ENCODE measurements at places on chromosomes 3 and 15.

DNA sequence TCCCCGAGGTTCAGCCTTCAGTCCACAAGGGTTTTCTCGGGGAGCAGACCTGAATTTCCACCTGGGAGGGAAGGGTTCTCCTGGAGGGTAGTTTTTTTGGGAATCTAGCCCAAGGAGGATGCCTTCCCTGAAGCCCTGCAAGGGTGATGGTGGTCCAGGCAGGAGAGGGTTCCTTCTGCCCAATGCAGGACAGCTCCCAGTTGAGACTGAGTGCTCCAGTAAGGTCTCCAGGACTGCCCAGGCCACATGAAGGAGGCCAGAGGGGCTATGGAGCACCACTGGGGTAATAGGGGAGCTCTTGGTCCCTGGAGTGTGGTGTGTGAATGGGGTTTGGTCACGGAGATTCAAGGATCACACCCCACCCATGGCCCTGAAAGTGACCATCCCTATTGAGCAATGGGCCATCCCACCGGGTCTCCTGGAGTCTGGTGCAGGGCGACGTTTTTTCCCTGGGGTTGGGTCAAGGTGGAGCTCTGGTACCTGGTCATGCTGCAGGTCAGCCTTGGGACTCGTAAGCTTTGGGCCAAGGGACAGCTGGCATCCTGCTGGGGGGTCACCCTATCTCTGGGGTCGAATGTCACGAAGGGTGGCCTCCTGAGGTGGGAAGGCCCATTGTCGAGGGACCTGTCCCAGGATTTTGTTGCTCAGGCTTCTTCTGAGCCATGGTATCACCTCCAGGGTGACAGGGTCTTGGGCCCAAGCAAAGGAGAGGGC is 196.5 kb downstream of the UBE3A start:
- no peaks in the 10 kb centered on the region for H3K27me3 ChIP-seq
- H3K4me3 ChIP-seq = no peak overlapping the region
- H3K27ac ChIP-seq = no peak overlapping the region
- H3K36me3 ChIP-seq = peaks cover 3% of the 10 kb centered on the region

GRCh38 chr15:41798607-41799487 is 24.6 kb downstream of the MAPKBP1 start:
- H3K27me3 ChIP-seq = no peaks in the 10 kb centered on the region
- peaks cover 6% of the 10 kb centered on the region for H3K36me3 ChIP-seq
- DNase-seq = no peak
- no peak overlapping the region for H3K27ac ChIP-seq
- H3K4me3 ChIP-seq = no peak overlapping the region

GRCh38 chr3:146162561-146162960 is 1.6 kb upstream of the PLOD2 start:
- peaks cover 39% of the 10 kb centered on the region for H3K4me1 ChIP-seq
- DNase-seq = no peak
- H3K27me3 ChIP-seq = peaks cover 21% of the 10 kb centered on the region

- peaks cover 20% of the 10 kb centered on the region for H3K4me1 ChIP-seq
- DNase-seq = no peak
- peak overlapping the region; percentile 86 for H3K4me3 ChIP-seq
- peaks cover 70% of the 10 kb centered on the region for H3K27me3 ChIP-seq
- H3K27ac ChIP-seq = no peak overlapping the region
Observed at GRCh38 chr3:4977853-4978203, 1.4 kb upstream of the BHLHE40 start.

GRCh38 chr3:161969867-161970266 is 473.3 kb downstream of the OTOL1 start:
- no peaks in the 10 kb centered on the region for H3K36me3 ChIP-seq
- H3K4me1 ChIP-seq = peaks cover 8% of the 10 kb centered on the region
- no peaks in the 10 kb centered on the region for H3K27me3 ChIP-seq
- no peak for DNase-seq
- H3K4me3 ChIP-seq = no peak overlapping the region
- H3K27ac ChIP-seq = no peak overlapping the region

GRCh38 chr15:93825682-93826081 is 405.7 kb upstream of the MCTP2 start:
- H3K27me3 ChIP-seq = no peaks in the 10 kb centered on the region
- DNase-seq = no peak
- H3K27ac ChIP-seq = no peak overlapping the region
- peaks cover 10% of the 10 kb centered on the region for H3K4me1 ChIP-seq

DNA sequence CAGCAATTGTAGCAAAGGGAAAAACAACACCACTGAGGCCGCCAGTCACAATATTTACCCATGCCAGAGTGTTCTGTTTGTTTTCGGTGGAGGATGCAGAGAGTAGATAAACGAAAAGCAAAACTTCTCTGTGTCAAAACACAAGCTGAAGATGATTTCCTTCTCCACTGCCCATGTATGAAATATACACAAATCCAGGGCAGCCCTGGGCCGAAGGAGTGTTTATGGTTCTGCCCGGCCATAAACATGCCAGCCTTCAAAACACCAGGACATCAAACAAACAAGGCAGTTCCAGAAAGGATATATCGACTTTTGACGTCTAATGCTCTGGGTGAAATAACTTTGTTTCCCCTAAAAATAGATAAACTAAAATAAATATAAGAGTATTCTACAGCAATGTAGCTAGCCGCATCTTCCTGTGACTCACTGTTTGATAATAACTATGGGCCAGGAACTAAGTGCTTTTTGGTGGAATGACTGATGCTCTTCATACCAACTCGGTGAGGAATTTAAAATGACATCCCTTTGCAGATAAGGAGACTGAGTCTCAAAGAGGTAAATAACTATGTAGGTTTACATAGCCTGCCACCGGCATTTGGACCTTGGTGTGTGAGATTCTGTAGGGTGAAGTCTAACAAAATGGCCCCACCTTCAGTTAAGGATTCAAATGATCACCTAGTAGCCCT is 82.8 kb downstream of the MAGI1 start:
- no peak overlapping the region for H3K4me3 ChIP-seq
- H3K4me1 ChIP-seq = peaks cover 1% of the 10 kb centered on the region
- no peaks in the 10 kb centered on the region for H3K36me3 ChIP-seq
- H3K27me3 ChIP-seq = no peaks in the 10 kb centered on the region
- no peak overlapping the region for H3K27ac ChIP-seq

DNA sequence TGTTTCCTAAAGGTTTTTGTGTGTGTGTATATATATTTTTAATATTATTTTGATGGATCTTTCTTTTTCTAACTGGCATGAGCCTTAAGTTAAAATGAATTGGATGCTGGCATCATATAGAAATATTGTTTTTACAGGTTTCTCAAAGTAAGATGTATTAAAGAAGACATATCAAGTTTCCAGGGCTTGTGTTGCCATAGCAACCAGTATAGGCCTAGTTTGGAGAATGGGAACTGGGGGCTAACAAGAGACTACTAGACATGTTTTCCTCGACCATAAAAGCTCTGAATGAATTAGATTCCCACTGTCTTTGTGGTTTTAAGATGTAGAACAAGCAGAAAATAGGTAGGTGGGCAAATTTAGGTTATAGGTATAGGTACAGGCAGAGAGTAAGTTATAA is 771.4 kb downstream of the TUSC7 start:
- H3K27me3 ChIP-seq = no peaks in the 10 kb centered on the region
- no peaks in the 10 kb centered on the region for H3K36me3 ChIP-seq
- no peak overlapping the region for H3K4me3 ChIP-seq
- DNase-seq = no peak
- no peak overlapping the region for H3K27ac ChIP-seq

DNA sequence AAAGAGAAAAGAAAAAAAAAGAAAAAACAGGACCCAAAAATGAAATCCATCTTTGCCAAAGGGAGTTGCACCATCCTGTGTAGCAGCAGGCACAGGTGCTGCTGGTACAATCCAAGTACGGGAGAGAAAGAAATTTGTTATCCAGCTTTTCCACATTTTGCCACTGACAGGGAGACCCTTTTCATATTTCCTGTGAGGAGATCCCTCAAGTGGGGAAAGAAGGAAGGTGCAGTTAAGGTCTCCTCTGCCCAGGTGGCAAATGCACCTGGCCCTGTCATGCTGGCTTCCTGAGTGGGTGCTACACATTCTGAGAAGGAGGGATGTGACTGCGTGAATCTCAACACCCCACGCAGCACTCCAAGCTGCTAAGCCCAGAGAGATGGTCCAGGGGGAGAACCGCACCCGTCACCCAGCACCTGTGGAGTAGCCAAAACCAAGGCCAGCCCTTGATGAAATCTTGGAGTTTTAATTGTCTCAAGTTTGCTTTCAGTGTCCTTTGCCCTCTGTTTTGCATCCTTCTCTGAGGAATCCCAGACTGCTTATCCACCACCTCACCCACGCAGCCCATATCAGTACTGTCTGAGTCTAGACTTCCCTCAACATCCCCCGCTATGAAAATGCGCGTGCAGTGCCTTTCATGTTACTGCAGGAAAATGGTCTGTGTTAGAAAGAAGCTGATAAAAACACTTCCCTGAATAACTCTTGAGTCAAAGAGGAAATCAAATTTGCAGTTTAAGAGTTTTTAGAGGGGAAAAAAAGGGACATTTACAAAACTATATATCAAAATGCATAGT is 141.9 kb upstream of the THBS1 start:
- no peaks in the 10 kb centered on the region for H3K36me3 ChIP-seq
- H3K27me3 ChIP-seq = no peaks in the 10 kb centered on the region
- H3K27ac ChIP-seq = no peak overlapping the region
- no peak overlapping the region for H3K4me3 ChIP-seq

- no peaks in the 10 kb centered on the region for H3K4me1 ChIP-seq
- H3K4me3 ChIP-seq = no peak overlapping the region
- no peaks in the 10 kb centered on the region for H3K36me3 ChIP-seq
- no peak for DNase-seq
- H3K27ac ChIP-seq = no peak overlapping the region
Observed at GRCh38 chr3:102715030-102715697, 280.3 kb downstream of the ZPLD1 start.

DNA sequence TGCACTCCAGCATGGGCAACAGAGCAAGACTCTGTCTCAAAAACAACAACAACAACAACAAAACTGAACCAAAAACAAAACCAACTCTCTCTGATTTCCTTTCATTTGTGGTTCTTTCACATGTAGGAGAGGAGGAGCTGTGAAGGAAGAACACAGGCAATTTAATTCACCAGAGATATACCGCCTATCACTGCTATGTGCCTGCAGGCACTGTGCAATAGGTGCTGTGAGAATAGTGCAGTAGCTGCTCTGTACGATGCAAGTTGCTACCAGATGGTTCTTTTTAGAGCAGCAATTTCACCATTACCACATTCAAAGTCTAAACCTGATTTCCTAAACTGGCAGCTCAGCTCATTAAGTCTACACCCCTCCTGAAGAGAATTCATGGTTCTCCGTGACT is 11.3 kb upstream of the PROK2 start:
- no peak overlapping the region for H3K4me3 ChIP-seq
- H3K36me3 ChIP-seq = no peaks in the 10 kb centered on the region
- H3K27me3 ChIP-seq = peaks cover 44% of the 10 kb centered on the region
- no peak overlapping the region for H3K27ac ChIP-seq
- H3K4me1 ChIP-seq = peaks cover 8% of the 10 kb centered on the region
- DNase-seq = no peak

DNA sequence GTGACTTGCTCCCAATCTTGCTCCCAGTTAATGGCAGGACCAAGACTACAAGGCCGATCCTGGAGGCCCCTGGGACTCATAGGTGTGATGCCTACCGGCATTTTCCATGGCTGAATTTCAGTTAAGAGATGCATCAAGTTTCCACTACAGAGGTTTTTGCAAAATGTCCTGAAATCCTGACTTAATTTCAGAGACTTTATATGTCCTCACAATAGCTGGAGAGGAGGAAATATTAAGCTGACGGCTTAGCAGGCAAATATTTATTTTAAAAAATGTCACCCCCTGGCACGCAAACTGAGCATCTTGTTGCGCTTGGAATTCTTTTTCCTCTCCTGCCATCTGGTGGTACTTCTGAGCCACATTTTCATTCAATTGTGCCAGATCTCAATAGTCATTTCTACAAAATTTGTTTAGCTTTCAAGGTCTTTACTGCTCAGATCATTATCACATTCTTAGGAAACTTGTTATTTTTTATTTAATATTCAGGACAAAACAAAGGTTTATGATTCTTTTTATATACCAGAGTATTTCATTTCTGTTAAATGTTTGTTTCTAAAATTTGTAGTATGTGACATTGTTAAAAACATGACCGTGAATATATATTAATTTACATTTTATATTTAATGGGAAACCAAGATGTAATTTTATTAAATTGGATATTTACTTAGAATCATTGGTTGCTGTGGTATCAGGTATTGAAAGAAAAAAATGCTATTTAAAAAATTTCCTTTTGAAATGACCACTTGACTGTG is 189.2 kb upstream of the THRB start:
- H3K4me1 ChIP-seq = no peaks in the 10 kb centered on the region
- no peak for DNase-seq
- H3K27ac ChIP-seq = no peak overlapping the region

GRCh38 chr3:35992041-35992440 is 352.7 kb downstream of the ARPP21 start:
- H3K27ac ChIP-seq = no peak overlapping the region
- H3K4me3 ChIP-seq = no peak overlapping the region
- H3K27me3 ChIP-seq = peaks cover 11% of the 10 kb centered on the region
- H3K4me1 ChIP-seq = no peaks in the 10 kb centered on the region
- no peak for DNase-seq

GRCh38 chr15:52417521-52417920 is 111.2 kb downstream of the MYO5A start:
- no peaks in the 10 kb centered on the region for H3K4me1 ChIP-seq
- peaks cover 3% of the 10 kb centered on the region for H3K36me3 ChIP-seq
- H3K4me3 ChIP-seq = no peak overlapping the region
- H3K27ac ChIP-seq = no peak overlapping the region
- no peak for DNase-seq

DNA sequence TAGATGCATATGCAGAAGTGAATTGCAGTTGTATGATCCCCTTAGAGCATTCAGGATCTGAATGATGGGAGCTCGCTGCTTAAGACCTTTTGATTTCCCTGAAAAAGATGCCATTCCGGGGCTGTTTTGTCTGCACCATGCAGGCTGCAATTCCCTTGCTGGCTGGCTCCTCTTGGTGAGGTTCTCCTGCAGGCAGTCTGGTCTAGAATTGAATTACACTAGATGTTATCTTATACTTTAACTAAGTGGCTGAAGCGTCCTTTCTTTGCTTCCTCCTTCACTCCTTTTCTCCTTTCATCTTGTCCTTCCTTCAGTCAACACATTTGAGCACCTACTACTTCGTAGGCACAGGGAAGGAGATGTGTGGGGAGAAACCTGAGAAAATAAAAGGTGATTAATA is 18.6 kb upstream of the MYZAP start:
- no peaks in the 10 kb centered on the region for H3K36me3 ChIP-seq
- H3K4me3 ChIP-seq = no peak overlapping the region
- no peak for DNase-seq
- peaks cover under 1% of the 10 kb centered on the region for H3K27me3 ChIP-seq
- no peaks in the 10 kb centered on the region for H3K4me1 ChIP-seq

DNA sequence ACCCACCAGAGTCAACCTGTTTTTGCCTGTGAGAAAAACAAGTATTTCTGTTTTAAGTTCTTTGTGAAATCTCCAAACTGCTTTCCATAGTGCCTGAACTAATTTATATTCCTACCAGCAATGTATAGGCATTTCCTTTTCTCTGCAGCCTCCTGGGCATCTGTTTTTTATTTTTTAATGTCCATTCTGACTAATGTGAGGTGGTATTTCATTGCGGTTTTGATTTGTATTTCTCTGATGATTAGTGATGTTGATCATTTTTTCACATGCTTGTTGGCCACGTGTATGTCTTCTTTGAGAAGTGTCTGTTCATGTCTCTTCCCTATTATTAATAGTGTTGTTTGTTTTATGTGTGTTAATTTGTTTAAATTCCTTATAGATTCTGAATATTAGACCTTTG is 820.5 kb downstream of the MCTP2 start:
- no peaks in the 10 kb centered on the region for H3K4me1 ChIP-seq
- peak overlapping the region; percentile 36 for H3K27ac ChIP-seq
- DNase-seq = no peak
- H3K36me3 ChIP-seq = peaks cover 26% of the 10 kb centered on the region

Measured in neural crest cell (in vitro differentiated cells).